ENCODE measurements at places on chromosomes 13 and 19. TPM values are rescaled to one million over a fixed set of nuclear protein-coding genes. Genes with fewer than 3 reads are reported as not detected.

DNA sequence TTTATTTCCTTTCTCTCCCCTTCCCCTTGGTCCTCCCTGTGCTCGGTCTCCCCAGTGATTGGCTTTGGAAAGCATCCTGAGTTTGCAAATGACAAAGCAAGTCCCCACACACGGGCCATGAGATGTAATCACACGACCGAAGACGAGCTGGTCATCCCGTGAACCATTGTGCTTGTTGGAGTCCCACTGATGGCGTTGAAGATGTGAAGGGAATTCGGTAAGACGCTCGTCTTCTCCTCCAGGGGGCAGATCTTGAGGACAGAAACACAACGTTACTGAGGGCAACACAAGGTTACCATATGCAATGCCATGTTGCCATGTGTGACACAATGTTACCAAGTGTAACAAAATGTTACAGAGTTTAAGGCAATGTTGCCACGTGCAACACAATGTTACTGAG, 42.0 kb upstream of the SLC15A1 start:
- H3K27me3 ChIP-seq = no peaks in the 10 kb centered on the region
- H3K36me3 ChIP-seq = peaks cover 8% of the 10 kb centered on the region
- no peak overlapping the region for H3K27ac ChIP-seq
- no peak overlapping the region for H3K4me3 ChIP-seq
- DNase-seq = no peak

- H3K4me3 ChIP-seq = no peak overlapping the region
- peak; percentile 26 for DNase-seq
- no peaks in the 10 kb centered on the region for H3K27me3 ChIP-seq
- H3K36me3 ChIP-seq = no peaks in the 10 kb centered on the region
- H3K4me1 ChIP-seq = no peaks in the 10 kb centered on the region
Observed at GRCh38 chr19:33503433-33504057, 18.0 kb downstream of the PEPD start.

The ZNF730 gene
- 0.91 TPM for total RNA-seq

GRCh38 chr19:7674010-7675005, 2.6 kb upstream of the MCEMP1 start:
- H3K27me3 ChIP-seq = no peaks in the 10 kb centered on the region
- no peaks in the 10 kb centered on the region for H3K36me3 ChIP-seq
- H3K4me1 ChIP-seq = no peaks in the 10 kb centered on the region
- H3K4me3 ChIP-seq = no peak overlapping the region
